Activated CD4-positive, alpha-beta T cell treated with anti-CD3 and anti-CD28 coated beads, Interleukin-2, Interleukin-4, amounts not matched to agents 100 ng/mL and 50 ng/mL, durations not matched to agents 16 hours and 8 hours (primary cell): ENCODE measurements at places on chromosomes 16 and 17.
A peak's percentile ranks its signal among the peaks of the same experiment; 100 is the strongest.

DNA sequence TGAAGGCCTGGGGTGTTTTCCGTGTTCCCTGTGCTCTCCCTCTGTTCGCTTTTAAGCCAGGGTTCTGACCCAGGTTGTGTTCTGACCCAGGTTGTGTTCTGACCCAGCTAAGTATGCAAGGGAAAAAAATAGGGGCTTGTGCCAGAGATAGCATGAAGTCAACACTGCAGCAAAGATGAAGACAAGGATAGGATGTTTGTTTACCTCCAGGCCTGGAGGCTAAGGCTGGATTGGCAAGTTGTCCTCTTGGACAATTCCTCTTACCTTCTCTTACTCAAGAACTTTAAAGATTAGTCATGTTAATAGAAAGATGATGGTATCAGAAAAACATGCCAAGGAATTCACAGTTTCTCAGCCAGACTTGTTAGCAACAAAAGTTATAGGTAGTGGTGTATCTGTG is 19.4 kb downstream of the LYRM9 start:
- DNase-seq = no peak

DNA sequence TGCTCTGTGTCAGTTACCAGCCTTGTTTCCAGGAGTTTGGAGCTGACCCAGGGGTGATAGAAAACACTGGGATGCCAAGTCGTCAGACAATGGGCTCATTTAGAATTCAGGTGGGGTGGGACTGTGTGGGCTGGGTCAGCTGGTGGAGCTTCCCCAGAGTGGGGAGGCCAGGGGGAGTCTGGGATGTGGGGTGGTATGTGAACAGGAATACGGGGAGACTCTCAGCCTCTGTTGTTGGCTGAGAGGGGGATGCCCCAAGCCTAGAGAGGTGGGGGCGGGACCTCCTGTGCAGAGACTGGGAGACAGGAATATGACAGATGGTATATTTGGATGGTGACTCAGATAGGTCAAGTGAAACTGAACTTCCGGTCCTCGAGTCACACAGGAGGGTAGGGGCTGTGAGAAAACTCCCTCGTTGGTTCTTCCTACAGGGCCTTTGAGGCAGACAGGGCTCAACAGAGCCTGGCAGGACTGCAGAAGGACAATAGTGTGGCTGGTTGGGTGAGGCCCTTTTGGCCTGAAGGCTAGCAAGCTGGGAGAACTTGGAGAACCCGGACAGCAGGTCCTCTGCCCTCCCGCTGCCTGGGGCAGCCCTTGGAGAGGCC is 23.7 kb downstream of the CDH1 start:
- peak; percentile 76 for DNase-seq

DNA sequence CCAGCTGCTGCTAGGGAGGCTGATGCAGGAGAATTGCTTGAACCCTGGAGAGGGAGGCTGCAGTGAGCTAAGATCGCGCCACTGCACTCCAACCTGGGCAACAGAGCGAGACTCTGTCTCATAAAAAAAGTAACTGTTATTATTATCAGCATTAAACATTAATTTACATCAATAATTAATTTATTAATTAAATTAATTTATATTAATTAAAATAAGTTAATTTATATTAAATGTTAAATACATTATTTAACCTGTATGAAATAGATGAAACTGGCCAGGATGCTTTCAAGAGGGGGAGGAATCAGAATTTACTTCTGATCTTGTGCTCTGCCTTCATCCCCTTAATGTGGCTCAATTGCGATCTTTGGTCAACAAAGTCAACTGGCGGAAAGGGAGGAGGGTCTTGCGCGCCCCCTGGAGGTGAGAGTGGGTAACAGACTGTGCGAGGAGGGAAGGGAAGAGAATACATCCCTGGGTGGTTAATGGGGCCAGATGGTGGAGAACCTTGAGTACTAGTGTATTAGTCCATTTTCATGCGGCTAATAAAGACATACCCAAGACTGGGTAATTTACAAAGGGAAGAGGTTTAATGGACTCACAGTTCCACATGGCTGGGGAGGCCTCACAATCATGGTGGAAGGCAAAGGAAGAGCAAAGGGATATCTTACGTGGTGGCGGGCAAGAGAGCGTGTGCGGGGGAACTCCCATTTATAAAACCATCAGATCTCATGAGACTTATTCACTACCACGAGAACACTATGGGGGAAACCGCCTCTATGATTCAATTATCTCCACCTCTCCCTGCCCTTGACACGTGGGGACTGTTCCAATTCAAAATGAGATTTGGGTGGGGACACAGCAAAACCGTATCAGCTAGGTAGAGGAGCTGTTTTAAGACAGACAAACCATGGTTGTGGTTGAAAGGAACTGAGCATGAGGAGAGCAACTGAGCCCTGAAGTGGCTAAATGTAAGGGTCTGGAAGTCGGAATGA is 15.7 kb upstream of the CPPED1 start:
- DNase-seq = peak; percentile 79

- no peak for DNase-seq
Measured at GRCh38 chr17:80824549-80825470, 166.8 kb upstream of the CHMP6 start.

DNA sequence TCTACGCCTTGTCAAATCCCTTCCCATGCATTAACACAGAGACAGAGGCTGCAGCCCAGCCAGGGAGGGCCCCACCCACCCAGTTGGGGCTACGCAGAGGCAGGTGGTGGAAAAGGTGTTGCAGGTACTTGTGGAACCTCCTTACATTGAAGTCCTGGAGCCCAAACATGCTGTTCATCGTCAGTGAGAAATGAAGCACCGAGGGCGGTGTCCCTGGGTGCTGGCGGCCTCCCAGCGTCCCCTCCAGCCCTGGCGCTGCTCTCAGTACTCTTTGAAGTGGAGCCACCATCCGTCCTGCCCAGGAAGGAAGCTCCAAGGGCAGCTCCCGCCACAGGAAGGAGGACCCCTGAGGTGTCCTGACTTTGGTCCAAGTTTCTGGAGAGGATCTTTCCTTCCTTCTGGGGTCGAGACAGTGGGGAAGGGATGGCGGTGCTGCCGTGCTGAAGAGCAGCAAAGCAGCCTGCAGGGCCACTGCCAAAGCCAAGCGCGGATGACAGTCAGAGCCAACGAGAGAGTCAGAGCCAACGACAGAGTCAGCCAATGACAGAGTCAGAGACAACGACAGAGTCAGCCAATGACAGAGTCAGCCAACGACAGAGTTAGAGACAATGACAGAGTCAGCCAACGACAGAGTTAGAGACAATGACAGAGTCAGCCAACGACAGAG is 23.4 kb downstream of the LMF1 start:
- no peak for DNase-seq

GRCh38 chr16:17683281-17683680 is 212.5 kb upstream of the XYLT1 start:
- DNase-seq = no peak

GRCh38 chr16:69270395-69270794 is 40.8 kb upstream of the VPS4A start:
- no peak for DNase-seq

DNA sequence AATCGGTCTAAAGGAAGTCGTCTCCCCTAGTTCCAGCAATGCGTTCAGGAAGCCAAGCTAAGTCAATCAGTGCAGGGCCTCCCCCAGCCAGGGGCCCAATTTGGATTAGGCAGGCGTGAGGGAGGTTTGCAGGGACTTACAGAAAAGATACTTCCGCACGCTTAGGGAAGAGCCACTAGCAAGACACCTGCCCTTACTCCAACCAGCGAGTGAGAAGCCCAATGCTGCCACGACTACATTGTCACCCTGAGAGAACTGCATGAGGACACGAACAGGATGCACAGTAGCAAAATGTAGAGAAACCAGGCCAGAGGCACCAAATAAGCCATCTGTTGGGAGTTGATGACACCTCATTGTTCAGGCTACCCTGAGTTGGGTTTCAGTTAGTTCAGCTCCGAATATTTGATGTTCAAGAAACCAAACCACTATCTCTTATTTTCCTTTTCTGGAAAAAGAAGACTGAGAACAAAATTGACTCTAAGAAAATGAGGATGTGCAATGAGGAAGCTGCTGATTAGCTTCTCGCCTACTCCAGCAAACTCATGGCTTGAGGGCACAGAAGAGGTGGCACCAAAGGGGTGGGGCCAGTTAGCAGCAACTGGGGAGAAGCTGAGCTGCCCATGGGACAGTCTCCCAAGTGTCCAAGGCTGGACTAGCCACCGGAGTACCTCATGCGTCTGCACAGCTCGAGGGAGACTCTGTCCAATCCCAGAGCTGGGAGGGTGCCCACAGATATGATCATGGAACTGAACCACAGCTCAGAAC is 29.3 kb downstream of the TK2 start:
- no peak for DNase-seq

DNA sequence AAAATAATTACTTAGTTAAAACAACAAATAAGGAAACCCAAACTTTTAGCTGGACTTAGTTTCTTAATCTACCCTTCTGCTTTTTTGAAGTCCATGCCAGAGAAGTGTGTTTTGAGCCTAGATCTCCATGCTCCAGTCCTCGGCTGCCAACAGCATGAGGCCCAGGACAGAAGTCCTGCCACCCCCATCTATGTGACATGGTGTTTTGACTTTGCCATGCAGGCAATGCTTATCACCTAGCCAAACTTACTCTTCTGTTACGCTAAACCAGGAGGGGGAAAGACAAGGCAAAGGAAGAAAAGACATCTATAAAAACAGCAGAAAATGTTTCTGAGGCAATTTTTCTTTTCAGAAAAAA is 119.5 kb downstream of the PARN start:
- DNase-seq = no peak

DNA sequence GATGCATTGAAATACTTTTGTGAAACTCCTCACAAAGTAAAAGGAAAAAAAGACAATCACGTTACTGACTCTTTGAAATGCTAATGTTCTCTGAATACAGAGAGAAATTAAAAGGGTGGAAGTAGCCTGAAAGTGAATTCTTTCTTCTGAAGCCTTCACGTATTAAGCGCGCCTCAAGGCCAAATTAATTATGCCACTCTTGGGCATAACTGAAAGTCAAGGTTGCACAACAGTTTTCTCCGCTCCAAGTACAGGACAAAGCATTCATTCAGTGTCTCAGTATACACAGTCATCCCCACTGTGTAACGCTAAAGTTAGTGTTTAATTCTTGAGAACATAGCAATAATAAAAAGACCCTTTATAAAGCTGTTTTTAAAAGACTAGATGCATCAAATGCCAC is 21.5 kb downstream of the PARN start:
- no peak for DNase-seq

DNA sequence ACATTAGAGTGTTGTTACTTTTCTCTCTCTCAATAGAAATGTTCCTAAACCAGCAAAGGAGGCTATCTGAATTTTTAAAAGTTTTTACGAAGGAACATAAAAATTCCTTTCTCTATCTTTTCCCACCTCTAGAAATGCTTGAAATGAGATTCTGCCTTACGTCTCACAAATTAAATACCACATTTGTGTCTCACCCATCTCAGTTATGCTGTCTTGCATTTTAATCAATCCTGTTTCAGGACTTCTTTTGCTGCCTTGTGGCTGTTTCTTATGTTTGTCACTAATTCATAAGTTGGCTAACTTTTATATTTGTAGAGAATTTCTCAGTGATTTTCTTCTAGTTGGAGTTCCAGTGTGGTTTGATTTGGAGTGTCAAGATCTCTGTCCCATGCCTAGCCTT is 3.5 kb downstream of the OMG start:
- DNase-seq = no peak

GRCh38 chr17:142876-143784 is 5.8 kb downstream of the SCGB1C2 start:
- no peak for DNase-seq

DNA sequence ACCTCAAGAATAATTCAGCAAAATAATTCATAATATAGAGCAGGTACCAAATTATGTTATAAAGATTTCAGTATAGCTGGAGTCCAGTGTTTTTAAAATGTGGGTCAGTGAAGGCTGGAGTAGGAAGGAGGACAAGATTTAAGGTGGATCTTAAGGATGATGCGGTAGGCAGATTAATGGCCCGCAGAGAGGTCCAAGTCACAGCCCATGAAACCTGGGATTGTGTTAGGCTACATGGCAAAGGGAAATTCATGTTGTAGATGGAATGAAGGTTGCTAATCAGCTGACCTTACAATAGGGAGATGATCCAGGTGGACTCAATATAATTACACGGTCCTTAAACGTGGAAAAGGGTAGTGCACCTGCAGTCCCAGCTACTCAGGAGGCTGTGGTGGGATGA is 6.2 kb upstream of the IRF8 start:
- DNase-seq = no peak

GRCh38 chr17:48451489-48451888 is 21.5 kb upstream of the SKAP1 start:
- no peak for DNase-seq

DNA sequence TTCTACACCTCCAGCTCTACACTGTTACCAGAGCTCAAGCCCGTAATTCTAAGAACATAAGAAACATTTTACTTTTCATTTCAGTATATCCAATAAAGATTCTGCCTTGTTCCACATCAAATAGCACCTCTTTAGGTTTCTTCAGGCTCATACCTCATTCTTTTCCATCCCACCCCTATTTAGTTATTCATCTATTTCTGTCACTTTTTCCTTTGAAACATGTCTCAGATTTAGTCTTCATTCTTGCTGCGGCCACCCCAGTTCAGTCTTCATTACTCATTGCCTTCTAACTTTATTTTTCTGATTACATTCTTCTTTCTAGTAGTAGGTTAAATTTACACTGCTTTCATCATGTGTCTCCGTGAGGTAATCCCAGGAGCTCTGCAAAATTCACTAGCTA is 33.5 kb downstream of the PPM1E start:
- peak; percentile 4 for DNase-seq
